ENCODE measurements at places on chromosomes 6 and 20. TPM values are rescaled to one million over a fixed set of nuclear protein-coding genes. Genes with fewer than 3 reads are reported as not detected.

DNA sequence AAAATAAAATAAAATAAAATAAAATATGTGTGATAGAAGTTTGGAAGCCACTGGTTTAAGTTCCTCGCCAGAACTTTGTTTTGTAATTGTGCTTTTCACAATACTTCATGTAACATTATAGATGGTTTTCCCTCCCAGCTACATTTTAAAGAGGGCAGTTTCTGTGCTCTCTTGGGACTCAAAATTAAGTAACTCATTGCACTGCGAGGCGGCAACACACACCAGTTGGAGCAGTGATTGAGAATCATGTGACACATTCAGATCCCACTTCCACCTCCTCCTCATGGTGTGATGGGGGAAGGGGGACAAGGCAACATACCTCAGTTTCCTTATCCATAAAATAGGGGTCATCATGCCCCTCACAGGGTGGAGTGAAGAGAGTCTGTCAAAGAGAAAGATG lies 7.5 kb downstream of the C2 start:
- no peak for DNase-seq
- H3K27me3 ChIP-seq: no peaks in the 10 kb centered on the region
- no peak overlapping the region for H3K4me3 ChIP-seq
- no peaks in the 10 kb centered on the region for H3K4me1 ChIP-seq

Gene RGS17
- 8.9 TPM for total RNA-seq

Gene PAX1
- total RNA-seq: 0.20 TPM

Gene DUSP15
- 13.3 TPM for total RNA-seq

DNA sequence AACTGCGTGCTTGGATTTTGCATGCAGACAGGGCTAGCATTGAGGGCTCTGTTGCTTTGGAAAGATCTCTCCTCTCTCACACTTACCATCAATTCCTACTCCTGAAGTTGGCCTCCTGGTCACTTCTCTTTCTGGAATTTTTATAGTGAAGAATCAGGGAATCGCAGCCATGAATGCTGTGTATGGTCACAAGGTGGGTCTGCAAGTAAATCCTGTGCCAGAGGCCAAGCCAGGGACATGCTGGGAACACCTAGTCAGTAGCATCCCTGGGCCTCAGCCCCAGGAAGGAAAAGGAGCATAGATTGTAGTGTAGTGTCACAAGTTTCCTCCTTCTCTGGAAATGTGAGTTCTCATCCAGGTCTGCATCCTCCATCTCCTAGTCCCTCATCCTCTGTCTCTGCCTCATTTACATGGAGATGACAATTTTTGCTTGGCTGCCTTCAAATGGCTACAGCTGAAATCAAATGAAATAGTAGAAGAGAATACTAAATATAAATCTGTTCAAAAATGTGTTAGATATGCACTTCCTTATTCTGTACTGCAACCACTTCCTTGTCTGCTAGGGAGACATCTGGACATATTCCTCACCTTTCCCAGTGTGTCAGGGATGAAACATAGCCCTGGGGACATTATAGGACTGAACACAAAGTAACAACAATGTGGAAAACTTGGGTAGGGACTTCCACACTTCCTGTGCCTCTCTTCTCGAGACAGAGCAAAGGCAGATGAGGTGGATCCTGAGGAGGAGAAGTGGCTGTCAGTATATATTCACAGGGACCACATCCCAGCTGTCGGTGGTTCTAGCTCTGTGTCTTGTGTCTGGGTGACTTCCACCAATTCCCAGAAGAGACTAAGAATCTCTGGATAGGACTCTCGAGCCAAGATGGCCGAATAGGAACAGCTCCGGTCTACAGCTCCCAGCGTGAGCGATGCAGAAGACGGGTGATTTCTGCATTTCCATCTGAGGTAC lies 17.0 kb downstream of the CST9 start:
- H3K27me3 ChIP-seq: no peaks in the 10 kb centered on the region
- no peak for DNase-seq
- H3K36me3 ChIP-seq: no peaks in the 10 kb centered on the region
- H3K4me3 ChIP-seq: no peak overlapping the region
- H3K27ac ChIP-seq: no peak overlapping the region

GRCh38 chr6:157221817-157222175 lies 101.5 kb downstream of the TMEM242 start:
- no peak overlapping the region for H3K4me3 ChIP-seq
- no peak for DNase-seq
- H3K36me3 ChIP-seq: peaks cover 2% of the 10 kb centered on the region
- no peak overlapping the region for H3K27ac ChIP-seq

DNA sequence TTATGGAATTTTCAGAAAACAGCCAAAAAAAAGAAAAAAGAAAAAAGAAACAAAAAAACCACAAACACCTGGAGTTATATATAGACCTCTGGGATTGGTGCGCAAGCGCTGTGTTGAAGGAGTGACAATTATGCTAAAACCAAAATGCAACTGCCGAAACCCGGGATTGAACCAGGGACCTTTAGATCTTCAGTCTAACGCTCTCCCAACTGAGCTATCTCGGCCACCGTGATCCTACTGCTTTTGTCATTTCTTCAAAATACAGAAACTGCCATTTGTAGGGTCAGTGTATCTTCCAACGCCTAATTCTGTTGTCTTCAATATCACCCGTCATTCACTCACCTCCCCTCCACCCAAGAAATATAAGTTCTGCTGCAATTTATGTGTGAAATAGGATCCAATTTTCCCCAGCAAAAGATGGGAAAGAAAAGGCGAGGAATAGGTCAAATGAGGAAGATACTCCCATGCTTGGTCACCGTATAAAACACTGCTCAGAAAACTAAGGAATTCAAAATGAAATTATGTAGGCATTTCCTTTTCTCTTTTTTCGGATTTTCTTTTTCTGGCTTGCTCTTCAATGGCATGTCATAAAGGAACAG lies 116.0 kb downstream of the TRIM27 start:
- H3K4me3 ChIP-seq: no peak overlapping the region
- H3K27me3 ChIP-seq: peaks cover 100% of the 10 kb centered on the region
- H3K27ac ChIP-seq: no peak overlapping the region

DNA sequence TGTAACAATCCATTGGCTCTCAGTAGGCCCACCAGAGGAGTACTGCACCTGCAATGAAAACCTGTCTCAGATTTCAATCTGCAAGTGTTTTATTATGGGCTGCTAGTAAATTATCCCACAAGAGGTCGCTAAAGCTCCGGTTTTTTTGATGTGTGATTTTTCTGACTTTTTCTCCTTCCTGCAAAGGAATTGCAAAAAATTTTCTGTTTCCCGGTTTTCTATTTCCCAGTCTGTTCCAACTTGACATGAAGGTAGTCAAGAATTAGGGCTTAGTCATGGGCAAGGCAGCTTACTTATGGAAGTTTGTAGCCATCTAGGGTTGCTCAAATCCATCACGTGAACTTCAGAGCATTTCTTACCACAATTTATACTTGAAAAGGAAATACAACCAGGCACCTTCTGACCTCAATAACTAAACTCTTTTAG lies 38.5 kb upstream of the AHI1 start:
- H3K4me1 ChIP-seq: no peaks in the 10 kb centered on the region
- H3K27ac ChIP-seq: no peak overlapping the region
- H3K36me3 ChIP-seq: no peaks in the 10 kb centered on the region
- H3K27me3 ChIP-seq: no peaks in the 10 kb centered on the region

DNA sequence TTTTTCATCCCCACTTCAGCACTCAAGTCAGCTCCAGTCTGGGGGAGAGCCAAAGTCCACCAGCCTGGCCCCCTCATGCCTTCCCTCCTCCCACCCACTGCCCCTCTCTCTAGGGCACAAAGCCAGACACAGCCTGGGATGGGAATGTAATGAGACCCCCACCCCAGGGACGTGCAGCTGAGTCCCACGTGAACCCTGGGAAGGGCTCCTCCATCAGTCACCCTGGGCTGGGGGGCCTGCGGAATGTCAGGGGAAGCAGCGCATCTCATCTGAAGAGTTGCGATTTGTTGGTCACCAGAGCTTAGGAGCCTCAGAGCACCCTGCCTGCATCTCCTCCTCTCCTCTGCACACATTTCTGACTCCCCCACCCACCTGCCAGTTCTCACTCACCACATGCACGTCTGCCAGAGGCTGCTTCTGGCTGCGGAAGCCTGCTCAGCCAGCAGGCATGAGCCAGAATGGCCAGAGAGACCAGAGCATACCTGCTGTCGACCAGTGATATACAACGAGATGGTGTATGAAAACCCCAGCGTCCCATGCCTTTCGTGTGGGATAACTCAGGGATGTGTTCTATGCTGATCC lies 167.1 kb upstream of the TOP1 start:
- H3K4me1 ChIP-seq: peaks cover 12% of the 10 kb centered on the region
- no peak overlapping the region for H3K4me3 ChIP-seq
- DNase-seq: no peak
- no peaks in the 10 kb centered on the region for H3K36me3 ChIP-seq

Gene NOX3
- total RNA-seq: not detected

DNA sequence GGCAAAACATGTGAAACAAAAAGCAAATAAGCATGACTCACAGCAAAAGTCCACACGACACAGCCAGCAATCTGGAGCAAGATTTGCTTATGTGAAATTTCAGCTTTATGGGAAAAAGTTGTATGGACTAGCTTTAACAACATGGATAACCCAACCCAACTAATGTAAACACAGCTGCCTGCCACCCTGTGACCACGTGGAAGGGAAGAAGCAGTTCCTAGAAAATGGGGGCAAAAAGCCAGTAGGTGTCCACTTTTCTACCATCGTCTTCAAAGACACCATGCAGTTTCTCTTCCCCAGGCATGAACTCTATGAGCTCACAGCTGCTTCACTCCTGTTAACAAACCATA lies 425.4 kb upstream of the RNF217 start:
- H3K4me1 ChIP-seq: peaks cover 2% of the 10 kb centered on the region
- no peak overlapping the region for H3K4me3 ChIP-seq
- DNase-seq: no peak
- H3K36me3 ChIP-seq: no peaks in the 10 kb centered on the region

- no peaks in the 10 kb centered on the region for H3K4me1 ChIP-seq
- H3K36me3 ChIP-seq: no peaks in the 10 kb centered on the region
- no peak for DNase-seq
- peaks cover 43% of the 10 kb centered on the region for H3K27me3 ChIP-seq
- no peak overlapping the region for H3K27ac ChIP-seq
- H3K4me3 ChIP-seq: no peak overlapping the region
Observed at GRCh38 chr6:28711788-28712341, 186.2 kb downstream of the GPX5 start.

DNA sequence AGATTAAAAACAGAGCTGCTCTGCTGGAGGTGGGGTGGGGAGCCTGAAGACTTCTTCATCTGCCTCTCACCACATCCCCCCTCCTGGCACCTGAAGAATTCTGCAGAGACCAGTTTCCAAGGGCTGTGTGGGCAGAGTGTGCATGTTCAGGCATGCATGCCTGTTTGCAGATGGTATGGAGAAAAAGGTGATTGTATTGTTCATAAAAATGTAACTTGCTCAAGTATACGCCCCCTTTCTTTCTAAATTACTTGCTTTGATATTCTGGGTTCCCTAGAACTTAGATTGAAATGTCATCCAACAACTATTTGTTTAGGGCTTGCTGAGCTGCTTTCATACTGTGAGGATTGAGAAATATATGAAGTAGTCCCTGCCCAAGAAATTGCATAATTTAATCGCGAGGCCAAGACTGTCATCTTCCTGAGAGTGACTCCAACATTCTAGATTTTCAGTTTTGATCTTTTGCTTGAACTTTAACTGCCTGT lies 83.6 kb downstream of the LCA5 start:
- H3K36me3 ChIP-seq: no peaks in the 10 kb centered on the region
- no peaks in the 10 kb centered on the region for H3K27me3 ChIP-seq
- H3K27ac ChIP-seq: no peak overlapping the region
- H3K4me1 ChIP-seq: no peaks in the 10 kb centered on the region

DNA sequence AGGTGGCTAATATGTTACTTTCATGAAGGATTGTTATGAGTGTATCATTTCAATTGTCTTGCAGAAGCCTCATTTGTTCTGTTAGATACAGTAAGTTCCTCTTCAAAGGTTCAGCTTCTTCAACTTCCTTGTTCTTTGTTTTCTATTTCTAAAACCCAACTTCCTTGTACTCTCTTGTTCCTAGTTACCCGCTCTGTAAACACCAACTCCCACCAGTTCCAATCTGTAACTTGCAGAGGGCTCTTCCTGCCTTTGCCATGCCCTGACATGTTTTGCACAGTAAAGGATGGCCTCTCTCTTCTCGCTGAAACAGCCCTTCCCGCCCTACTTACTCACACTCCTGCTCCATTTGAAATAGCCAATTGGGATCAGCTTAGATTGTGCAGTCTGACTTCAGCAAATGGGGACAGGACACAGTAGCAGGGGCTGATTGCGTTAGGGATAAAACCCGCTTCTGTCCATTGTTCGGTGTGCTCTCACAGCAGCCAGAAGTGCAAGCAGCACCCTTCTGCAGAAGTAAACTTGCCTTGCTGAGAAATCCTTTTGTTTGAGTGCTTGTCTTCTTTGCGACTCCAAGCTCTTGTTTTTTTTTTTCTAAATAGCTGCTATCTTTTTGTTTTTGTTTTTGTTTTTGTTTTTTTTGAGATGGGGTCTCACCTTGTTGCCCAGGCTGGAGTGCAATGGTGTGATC lies 45.9 kb upstream of the POU5F1 start:
- H3K36me3 ChIP-seq: no peaks in the 10 kb centered on the region
- no peak overlapping the region for H3K4me3 ChIP-seq
- DNase-seq: no peak
- H3K4me1 ChIP-seq: no peaks in the 10 kb centered on the region

- H3K4me1 ChIP-seq: no peaks in the 10 kb centered on the region
- no peaks in the 10 kb centered on the region for H3K27me3 ChIP-seq
- no peak overlapping the region for H3K27ac ChIP-seq
- H3K4me3 ChIP-seq: no peak overlapping the region
- H3K36me3 ChIP-seq: no peaks in the 10 kb centered on the region
- DNase-seq: no peak
Observed at GRCh38 chr6:147395158-147395557, 113.3 kb upstream of the SAMD5 start.

GRCh38 chr6:151018911-151019782 lies 153.6 kb downstream of the MTHFD1L start:
- peaks cover 22% of the 10 kb centered on the region for H3K36me3 ChIP-seq
- H3K27ac ChIP-seq: peak overlapping the region; percentile 81

GRCh38 chr6:154591234-154591633 lies 80.7 kb upstream of the CNKSR3 start:
- H3K36me3 ChIP-seq: no peaks in the 10 kb centered on the region
- DNase-seq: no peak
- no peaks in the 10 kb centered on the region for H3K27me3 ChIP-seq
- H3K4me1 ChIP-seq: no peaks in the 10 kb centered on the region
- no peak overlapping the region for H3K27ac ChIP-seq

DNA sequence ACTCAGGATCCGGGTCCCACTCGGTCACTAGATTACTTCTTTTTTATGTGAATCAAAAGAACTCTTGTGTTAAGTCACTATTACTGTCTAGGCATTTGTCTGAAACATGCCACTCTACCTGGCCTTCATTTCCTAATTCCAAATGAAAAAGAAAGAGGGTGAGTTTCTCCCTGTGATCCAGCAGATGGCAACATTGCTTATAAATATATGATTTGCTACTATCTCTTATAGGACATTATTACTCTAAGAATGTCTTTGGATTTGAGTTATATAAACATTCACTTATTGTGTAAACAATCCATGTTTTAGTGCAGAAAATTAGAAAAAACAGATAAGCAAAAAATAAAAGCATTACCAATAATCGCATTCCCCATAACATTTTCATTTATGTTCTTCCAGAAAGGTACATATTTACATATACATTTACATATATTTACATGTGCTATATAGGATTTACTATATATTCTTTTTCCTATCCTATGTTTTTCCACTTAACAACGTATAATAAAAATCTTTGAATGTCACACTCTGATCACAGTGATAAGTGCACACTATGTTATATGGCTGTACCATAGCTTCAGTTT lies 66.9 kb downstream of the FAXC start:
- H3K27ac ChIP-seq: no peak overlapping the region
- no peaks in the 10 kb centered on the region for H3K4me1 ChIP-seq
- H3K4me3 ChIP-seq: no peak overlapping the region
- H3K27me3 ChIP-seq: no peaks in the 10 kb centered on the region

Gene MROH8
- 4.8 TPM for total RNA-seq

- no peak overlapping the region for H3K4me3 ChIP-seq
- H3K27ac ChIP-seq: no peak overlapping the region
- H3K36me3 ChIP-seq: peaks cover 85% of the 10 kb centered on the region
- no peak for DNase-seq
Observed at GRCh38 chr20:63937596-63937995, 18.6 kb downstream of the UCKL1 start.
